ENCODE measurements at places on chromosomes 5 and 9.

GRCh38 chr9:7358876-7359275 lies 440.7 kb downstream of the DMAC1 start:
- no peak for DNase-seq

DNA sequence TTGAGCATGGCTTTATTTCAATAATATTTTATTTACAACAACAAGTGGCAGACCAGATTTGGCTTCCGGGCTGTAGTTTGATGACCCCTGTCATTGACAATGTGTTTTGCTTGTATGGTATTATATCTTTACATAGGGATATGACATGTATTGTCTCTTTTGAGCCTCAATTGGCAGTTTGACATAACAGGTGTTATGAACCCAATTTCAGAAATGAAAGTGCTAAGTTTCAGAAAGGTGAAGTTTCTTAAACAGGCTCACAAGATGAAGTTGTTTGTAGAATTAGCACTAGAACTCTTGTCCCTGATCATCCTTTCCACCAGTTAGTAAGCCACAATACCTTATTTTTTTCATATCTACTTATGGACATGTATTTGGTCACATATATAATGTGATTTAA lies 303.0 kb upstream of the GRIA1 start:
- no peak for DNase-seq

GRCh38 chr9:106655966-106656365 lies 207.0 kb upstream of the ZNF462 start:
- DNase-seq, result no peak

DNA sequence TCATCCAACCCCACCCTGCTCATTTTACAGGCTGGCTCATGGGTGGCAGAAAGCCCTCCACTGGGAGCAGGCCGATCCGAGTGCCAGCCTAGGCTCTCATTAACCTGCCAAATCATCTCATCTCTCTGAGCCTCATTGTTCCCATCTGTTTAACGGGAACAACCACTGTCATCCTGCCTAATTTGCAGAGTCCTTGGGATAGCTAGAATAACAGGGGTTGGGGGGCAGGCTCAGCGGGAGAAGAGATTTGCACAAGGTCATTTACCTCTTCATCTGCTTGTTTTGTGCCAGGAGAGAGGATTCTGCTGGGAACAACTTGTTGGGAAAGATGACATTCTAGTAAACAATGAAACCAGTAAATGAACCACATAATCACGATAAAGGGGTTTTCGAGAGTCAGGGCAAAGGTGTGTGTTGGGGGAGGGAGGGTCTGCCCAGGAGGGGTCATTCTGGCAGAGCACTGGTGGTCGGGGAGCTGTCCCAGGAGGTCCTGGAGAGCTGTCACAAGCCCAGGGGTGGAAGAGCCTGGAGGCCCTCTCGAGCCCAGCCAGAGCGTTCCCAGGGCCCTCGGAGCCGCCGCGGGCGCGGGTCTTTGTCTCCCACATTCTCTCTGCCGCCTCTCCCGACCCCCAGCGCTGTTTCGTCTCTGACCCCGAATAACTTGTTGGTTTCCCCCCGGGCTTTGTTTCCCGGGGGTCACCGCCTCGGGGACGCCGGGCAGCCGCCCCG lies 22.8 kb upstream of the NDST1 start:
- DNase-seq, result no peak

GRCh38 chr9:23537192-23538066 lies 288.6 kb downstream of the ELAVL2 start:
- no peak for DNase-seq

GRCh38 chr5:20029266-20029665 lies 41.3 kb upstream of the CDH18 start:
- DNase-seq, result no peak

- DNase-seq, result no peak
Observed at GRCh38 chr9:130333041-130333711, 67.6 kb downstream of the HMCN2 start.

DNA sequence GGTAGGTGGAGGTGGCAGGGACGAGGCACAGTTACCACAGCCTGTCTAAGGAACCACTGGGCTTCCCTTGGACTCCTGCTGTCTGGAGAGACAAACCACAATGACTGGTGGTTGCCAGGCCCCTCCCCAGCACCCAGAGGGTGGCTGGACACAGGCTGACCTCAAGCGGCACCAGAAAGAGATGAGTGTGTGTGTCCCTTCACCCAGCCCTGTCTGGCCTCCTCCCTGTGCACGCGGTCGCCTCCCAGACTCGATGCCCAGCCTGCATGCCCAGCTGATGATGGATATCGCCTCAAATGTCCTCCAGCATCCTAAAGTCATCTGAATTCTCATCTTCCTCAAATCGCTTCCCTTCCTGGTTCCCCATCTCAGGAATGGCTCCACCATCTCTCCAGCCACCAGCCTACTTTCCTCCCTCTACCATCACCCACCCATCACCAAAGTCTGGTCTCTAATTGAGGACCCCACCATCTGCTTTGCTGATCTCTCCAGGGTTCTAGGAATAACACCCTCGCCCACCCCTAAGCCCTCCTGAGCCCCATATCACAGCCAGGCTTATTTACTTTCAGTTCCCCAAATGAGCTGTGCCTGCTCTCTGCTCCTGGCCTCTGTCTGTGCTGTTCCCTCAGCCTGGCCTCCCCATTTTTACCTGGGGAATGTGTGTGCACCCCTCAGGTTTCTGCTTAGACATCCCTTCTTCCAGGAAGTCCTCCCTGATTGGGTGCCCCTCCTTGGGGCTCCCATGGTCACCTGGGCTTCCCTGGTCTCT lies 52.5 kb upstream of the GGTA1 start:
- DNase-seq, result no peak

GRCh38 chr9:110284211-110284844 lies 28.0 kb upstream of the TXN start:
- DNase-seq, result no peak

GRCh38 chr5:173547579-173547978 lies 68.9 kb downstream of the BOD1 start:
- no peak for DNase-seq

GRCh38 chr5:110250755-110251154 lies 475.7 kb downstream of the TMEM232 start:
- DNase-seq, result no peak

GRCh38 chr9:18397076-18397475 lies 76.9 kb upstream of the ADAMTSL1 start:
- DNase-seq, result no peak

- DNase-seq, result no peak
Observed at GRCh38 chr9:124183772-124184171, 74.0 kb upstream of the NEK6 start.

GRCh38 chr5:141858079-141858765 lies 20.0 kb downstream of the PCDH1 start:
- no peak for DNase-seq

- no peak for DNase-seq
Observed at GRCh38 chr5:68264024-68264956, 48.7 kb downstream of the PIK3R1 start.

- DNase-seq, result peak; percentile 91
Observed at GRCh38 chr5:159341906-159342310, 11.6 kb upstream of the IL12B start.

DNA sequence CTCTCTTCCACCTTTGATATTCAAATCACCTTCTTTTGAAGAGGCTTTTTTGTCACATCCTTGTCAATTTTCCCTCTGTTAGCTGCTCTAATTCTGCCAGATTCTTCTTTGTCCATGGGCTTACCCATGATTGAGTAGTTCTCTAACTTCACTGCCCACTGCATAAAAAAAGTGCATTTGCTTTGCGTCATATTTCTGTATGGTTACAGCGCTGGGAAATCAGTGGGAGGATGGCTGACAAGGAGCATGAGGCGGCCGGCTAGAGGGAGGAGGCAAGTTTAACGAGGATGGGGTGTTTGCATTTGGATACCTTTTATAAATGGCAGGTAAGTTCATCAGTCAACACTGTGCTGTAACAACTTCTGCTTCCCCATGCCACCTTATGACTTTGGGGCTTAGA lies 116.5 kb upstream of the LHFPL2 start:
- DNase-seq, result no peak

- DNase-seq, result no peak
Observed at GRCh38 chr5:130043834-130044233, 139.6 kb downstream of the CHSY3 start.

GRCh38 chr9:92378865-92379560 lies 25.4 kb downstream of the OGN start:
- DNase-seq, result no peak

DNA sequence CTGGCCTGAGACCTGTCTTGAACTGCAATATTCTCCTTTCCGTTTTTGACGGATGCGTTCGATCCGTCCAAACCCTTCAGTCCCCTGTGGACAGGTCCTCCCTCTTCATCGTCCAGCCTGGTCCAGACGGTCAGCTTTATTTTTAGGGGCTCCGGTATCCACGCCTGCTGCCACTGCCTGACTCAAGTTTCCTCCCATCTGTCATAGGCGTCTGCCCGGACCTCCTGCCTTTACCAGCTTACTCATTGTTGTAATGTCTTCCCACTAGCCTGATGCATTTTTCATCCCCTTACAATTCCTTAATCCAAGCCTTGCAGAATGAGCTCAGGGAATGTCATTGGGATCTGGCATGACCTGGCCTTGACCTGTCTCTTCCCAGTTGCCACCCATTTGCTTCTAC lies 145.8 kb downstream of the TENT4A start:
- DNase-seq, result no peak

- DNase-seq, result no peak
Observed at GRCh38 chr5:74199436-74200210, 440.9 kb downstream of the ENC1 start.

DNA sequence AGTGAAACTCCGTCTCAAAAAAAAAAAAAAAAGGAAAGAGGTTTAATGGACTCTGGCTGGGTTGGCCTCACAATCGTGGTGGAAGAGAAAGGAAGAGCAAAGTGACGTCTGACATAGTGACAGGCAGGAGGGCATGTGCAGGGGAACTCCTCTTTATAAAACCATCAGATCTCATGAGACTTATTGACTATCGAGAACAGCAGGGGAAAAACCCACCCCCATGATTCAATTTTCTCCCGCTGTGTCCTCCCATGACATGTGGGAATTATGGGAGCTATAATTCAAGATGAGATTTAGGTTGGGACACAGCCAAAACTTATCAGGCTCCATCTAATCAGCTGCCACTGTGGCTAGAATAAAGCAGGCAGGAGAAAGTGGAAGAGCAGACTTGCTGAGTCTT lies 610.4 kb upstream of the NUDT12 start:
- no peak for DNase-seq

- no peak for DNase-seq
Observed at GRCh38 chr9:123359106-123359505, 3.1 kb downstream of the CRB2 start.

DNA sequence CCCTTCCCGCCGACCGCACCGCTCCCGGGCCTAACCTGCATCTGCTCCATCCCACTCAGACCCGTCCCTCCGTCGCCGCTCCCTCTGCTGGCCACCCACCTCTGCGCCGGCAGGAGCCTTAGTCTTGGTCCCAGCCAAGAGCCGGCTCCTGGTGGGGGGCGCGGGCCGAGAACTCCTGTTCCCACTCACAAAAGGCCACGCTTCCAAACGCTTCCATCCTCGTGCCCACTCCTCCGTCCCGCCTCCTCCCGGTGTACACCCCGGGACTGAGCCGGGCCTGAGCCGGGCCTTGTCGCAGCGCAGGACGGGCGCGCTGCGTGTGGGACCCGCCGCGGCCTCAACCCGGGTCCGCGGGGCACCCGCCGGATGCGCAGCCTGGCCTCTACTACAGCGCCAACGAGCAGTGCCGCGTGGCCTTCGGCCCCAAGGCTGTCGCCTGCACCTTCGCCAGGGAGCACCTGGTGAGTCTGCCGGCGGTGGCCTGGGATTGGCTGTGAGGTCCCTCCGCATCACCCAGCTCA lies 7.5 kb downstream of the ADAMTS13 start:
- no peak for DNase-seq

DNA sequence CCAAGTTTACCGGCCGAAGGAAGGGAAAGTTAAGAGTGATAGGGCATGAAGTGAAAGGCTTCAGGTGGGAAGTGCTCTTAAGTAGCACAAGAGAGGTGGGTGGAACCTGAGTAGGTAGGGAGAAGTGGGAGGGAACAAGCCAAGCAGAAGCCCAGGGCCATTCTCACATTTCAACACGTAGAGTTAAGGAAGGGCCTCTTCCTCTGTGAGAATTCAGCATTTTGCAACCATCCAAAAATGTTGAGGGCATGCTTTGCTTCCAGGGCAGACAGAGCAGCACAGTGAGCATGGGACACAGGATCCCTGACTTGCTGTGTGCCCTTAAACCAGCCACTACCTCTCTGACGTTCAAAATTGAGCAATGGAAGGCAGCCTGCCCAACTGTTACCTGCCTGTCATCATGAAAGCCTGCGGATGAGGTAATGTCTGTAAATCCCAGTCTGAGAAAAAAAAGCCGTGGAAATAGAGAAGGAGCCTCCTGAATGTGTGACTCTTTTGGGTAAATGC lies 3.3 kb downstream of the CYFIP2 start:
- peak; percentile 27 for DNase-seq

- no peak for DNase-seq
Observed at GRCh38 chr5:176916337-176916736, 17.2 kb upstream of the HK3 start.

- no peak for DNase-seq
Observed at GRCh38 chr5:72477644-72478043, 29.6 kb downstream of the ZNF366 start.

- no peak for DNase-seq
Observed at GRCh38 chr5:161286066-161286655, 260.4 kb downstream of the GABRB2 start.

DNA sequence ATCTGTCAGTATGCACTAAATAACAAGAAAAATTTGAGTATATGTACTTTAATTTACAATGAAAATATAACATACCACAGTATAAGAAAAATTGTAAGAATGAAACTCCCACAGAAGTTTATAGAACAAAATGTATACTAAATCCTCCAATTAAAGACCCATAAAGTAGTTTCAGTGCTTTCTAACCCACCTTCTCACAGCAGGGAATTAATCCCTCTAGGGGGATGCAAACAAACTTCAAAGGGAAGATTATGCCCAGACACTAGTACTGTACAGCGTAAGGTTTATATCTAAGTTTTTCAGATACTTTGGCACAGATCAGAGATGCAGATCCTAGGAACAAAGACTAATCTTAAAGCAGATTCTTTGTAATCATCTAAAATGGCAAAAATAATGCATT lies 57.2 kb downstream of the DENND1A start:
- DNase-seq, result no peak

DNA sequence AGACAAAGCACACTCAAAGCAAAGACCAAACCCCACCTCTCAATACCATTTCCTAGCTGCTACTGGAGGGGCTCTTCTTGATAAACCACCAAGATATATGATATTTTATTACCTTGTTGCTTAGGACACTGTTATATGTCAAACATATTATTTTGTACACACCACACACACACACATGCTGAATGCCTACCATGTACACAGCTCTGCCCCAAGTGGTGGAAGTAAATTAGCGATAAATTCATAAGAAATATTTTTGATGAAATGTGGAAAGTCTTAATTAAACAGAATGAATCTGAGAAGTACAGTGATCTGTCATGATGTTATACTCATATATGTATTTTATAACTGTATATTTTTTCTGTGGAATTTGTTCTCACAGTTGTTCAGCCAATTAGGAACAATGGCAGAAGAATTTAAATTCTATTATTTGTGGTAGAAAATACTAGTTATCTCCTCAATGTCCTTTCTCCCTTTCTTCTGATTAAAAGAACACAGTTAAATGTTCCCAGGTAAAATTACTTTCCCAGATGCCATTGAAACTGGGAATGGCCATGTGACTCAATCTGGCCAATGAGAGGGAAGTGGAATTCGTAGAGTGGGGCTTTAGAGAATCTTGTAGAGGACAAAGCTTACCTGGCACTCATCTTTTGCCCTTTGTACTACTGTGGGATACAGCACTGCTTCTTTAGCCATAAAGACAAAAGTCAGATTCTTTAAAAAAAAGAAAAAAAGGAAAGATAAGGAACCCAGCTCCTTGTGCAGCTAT lies 156.5 kb downstream of the SNCAIP start:
- DNase-seq, result no peak

- DNase-seq, result no peak
Observed at GRCh38 chr5:147359101-147359500, 124.3 kb downstream of the STK32A start.
